Omental fat pad (tissue), 4 donors: ENCODE measurements at places on chromosomes 7 and 10. TPM values are rescaled to one million over a fixed set of nuclear protein-coding genes. Genes with fewer than 3 reads are reported as not detected.

- no peak for DNase-seq
Measured at GRCh38 chr7:19410106-19410505, 264.9 kb upstream of the FERD3L start.

GRCh38 chr10:25869067-25869591 lies 64.9 kb upstream of the MYO3A start:
- no peak for DNase-seq

GRCh38 chr10:126598009-126598408 lies 72.5 kb downstream of the C10orf90 start:
- no peak for DNase-seq

GRCh38 chr7:51357821-51358220 lies 41.2 kb upstream of the COBL start:
- no peak for DNase-seq

DNA sequence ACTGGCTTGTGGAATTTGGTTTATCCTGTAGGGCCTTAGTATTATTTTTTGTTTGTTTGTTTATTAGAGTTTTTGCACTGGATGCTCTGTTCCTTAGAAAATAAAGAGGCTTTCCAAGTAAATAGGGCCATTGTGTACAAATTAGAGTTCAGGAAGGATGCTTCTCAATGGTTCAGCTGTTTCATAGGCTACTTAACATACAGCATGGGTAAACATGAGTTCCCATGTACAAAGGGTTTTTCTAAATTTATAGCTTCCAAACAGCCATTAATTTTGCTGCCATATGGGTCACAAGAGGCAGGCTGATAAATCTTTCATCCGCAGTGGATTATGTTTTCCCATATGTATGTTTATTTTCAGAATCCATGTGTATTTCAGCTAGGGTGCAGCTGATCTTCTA lies 121.6 kb upstream of the WDR11 start:
- DNase-seq: no peak

DNA sequence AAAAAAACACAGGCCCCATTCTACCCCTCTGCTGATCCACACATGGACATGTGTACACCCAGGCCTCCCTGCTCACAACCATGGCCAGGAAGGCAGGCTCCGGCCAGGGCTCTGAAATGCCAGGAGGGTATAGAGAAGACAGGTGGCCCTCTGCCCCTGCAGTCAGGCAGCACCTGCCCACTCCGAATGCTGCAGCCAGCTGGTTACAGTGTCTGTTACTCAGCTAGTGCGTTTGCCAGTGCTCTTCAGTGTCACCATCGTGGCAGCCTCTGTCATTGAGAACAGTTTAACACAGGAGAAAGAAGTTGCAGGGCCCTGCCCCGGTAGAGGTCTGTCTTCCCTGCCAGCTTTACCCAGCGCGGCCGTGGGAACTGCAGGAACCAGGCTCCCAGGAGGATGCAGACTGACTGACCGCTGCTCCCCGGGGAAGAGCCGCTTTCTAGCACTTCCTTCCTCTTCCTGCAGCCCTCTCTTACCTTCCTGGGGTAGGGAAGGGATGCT lies 128.8 kb upstream of the FAM20C start:
- DNase-seq: peak; percentile 22

The KLF14 gene
- 1.4 TPM for total RNA-seq

The TRPV6 gene
- total RNA-seq: 0.65 TPM
